Panc1 (cell line): ENCODE measurements at places on chromosomes 2 and 18. TPM values are rescaled to one million over a fixed set of nuclear protein-coding genes. Genes with fewer than 3 reads are reported as not detected.

DSG3 gene
- 0.03 TPM for total RNA-seq

ABCG8 gene
- total RNA-seq = 0.03 TPM

HOXD10 gene
- total RNA-seq = not detected

GRP gene
- not detected for total RNA-seq

EFEMP1 gene
- total RNA-seq = 15.5 TPM

KRTCAP3 gene
- 1.9 TPM for total RNA-seq

UGT1A8 gene
- total RNA-seq = 0.15 TPM

POTEC gene
- not detected for total RNA-seq

ZBTB7C gene
- 0.03 TPM for total RNA-seq

HOXD8 gene
- not detected for total RNA-seq

LDAH gene
- total RNA-seq = 17.2 TPM

COPS7B gene
- 41.3 TPM for total RNA-seq

REV1 gene
- 35.0 TPM for total RNA-seq
